ENCODE measurements at places on chromosomes 1 and 21. TPM values are rescaled to one million over a fixed set of nuclear protein-coding genes. Genes with fewer than 3 reads are reported as not detected.

Gene PIGV
- total RNA-seq, result 19.9 TPM

Gene CENPL
- 3.1 TPM for total RNA-seq

Gene FAM177B
- total RNA-seq, result not detected

Gene OR2L2
- total RNA-seq, result not detected

Gene NPPB
- 1.1 TPM for total RNA-seq

Gene KRTAP11-1
- total RNA-seq, result not detected

Gene PPFIA4
- 0.14 TPM for total RNA-seq

Gene PKP1
- total RNA-seq, result under 0.01 TPM

Gene OR2T2
- not detected for total RNA-seq

Gene SLC2A5
- total RNA-seq, result 2.6 TPM

Gene OR2AK2
- not detected for total RNA-seq

Gene TDRD10
- not detected for total RNA-seq

Gene ADSS2
- 42.0 TPM for total RNA-seq

All from placental pericyte (primary cell).